ENCODE measurements at places on chromosomes 5 and 9.

- no peak for DNase-seq
Measured at GRCh38 chr5:151647320-151647861, 39.3 kb downstream of the SPARC start.

DNA sequence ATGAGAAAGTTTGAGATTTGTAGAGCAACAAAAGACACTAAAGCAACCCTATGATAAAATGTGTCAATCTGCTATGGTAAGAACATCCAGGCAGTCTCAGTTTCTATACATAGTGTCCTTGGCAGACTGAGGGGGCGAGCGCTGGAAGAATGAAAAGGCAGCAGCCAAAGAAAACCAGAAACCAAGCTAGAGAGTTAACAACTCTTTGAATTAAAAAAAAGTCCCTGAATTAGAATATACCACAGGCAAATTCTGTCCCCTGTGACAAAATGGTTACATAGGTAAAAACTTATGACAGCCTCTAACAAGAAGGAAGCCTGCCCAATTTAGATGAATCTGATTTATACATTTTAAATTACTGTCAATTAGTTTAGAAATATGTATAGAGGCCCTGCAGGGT lies 106.7 kb downstream of the OXCT1 start:
- no peak for DNase-seq

DNA sequence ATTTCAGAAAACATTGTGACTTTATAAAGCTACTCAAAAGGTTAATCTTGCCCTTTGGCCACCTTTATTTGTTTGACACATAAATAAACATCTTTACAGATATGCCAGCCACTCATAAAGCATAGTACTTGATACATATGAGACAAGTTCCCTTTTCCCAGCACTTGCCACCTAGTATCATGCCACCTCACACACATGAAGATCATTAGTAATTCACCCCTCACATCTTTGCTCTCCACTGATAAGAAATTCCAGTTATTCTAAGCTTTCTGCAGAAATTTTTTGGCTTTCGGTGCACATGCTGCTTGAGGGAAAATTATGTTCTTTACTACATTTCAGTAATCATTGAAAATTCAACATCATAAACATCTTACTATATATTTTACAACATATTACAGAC lies 59.1 kb downstream of the DEPDC1B start:
- DNase-seq = no peak

DNA sequence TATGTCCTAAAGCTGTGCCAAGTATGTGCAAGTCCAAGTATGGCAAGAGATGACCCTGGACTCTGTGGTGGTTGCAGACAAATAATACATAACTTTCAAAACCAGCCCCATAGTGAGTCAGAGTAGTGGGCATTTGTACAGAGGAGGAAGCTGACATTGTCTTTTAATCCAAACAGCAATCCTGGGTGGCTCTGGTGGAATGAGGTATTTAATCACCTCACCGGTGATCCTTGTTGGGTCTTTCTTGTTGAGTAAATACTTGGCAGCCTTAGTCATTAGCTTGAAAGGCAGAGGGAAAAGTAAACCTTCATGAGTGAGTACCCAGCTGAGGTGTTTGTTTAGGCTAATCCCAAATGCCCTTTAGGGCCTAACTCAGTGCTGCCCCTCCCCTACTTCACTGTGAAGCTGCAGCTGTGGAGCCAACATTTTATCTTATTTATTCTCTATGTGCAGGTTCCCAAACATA lies 148.7 kb upstream of the SLC12A2 start:
- DNase-seq = peak; percentile 63

- DNase-seq = no peak
Measured at GRCh38 chr5:153988510-153988909, 50.2 kb downstream of the FAM114A2 start.
